Stimulated activated CD8-positive, alpha-beta memory T cell treated with anti-CD3 and anti-CD28 coated beads, Interleukin-7, amount 100 ng/mL, for 1 hour (primary cell): ENCODE measurements at places on chromosomes 5 and 9.

DNA sequence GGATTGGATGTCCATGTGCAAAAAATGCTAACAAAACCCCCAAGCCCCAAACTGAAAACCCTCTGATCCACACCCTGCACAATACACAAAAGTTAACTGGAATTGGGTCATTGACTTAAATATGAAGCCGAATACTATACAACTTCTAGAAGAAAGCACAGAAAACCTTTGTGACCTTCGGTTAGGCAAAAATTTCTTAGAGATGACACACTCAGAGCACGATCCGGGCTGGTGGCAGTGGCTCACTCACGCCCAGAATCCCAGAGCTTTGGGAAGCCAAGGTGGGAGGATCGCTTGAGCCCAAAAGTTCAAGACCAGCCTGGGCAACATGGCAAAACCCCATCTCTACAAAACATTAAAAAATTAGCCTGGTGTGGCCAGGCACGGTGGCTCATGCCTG lies 1.8 kb upstream of the DIPK1B start:
- DNase-seq = no peak

GRCh38 chr9:106972082-106972481 lies 109.1 kb downstream of the ZNF462 start:
- DNase-seq = no peak

GRCh38 chr5:133372293-133372937 lies 239.9 kb downstream of the FSTL4 start:
- no peak for DNase-seq

DNA sequence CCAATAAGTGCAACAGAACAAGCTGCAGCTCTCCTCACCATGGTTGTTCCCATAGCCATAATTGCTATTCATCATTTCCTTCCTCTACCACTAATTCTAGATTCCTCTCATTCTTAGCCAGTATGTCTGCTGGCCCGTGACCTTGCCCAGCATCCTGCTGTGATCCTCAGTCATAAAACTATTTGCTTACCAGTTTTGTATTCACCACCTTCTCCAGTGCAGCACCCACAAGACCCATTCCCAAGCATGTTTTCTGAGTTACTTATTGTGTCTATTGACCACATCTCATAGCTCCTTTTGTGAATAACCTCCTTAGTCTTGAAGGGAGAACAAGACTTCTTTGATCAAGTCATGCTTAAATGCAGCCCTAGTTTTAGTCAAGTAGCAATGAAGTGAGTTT lies 488.0 kb upstream of the CTNND2 start:
- no peak for DNase-seq

- DNase-seq = no peak
These were observed 10.4 kb upstream of the WNK2 start for GRCh38 chr9:93173365-93174051.

DNA sequence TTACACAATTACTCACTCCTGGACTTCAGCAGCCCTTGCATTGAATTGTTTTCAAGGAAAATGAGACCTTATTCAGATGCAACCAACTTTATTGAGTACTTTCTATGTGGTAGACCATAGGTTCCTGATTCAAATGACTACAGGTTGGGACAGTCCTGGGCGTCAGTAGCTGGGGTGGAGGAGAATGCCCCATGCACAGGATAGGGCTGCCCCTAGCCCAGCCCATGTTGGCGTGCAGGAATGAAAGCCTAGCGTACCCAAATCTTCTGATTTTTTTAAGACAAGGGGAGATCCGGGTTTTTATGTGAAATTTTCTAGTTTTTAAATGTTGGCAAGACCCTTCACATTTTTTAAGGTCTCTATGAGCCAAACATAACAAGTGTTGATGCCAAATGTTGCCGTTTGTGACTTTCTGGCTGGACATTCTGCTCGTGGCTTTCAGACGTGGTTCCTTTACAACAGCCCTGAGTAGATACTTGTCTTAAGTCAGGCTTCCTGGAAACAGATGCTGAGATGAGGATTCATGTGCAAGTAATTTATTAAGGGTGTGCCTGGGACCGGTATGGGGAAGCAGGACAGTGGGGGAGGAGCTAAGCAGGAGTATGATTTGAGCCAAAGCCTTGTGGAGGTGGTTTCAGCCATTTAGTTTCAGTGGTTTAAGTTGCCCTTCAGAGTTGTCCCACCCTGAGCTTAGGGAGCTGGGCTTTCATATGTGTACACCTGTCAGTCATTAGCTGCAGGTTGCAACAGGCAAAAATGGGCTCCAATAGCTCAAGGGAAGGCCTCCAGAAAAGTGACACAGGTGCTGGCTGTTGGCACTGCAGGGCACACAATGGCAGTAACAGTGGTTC lies 154.1 kb downstream of the NTRK2 start:
- no peak for DNase-seq

DNA sequence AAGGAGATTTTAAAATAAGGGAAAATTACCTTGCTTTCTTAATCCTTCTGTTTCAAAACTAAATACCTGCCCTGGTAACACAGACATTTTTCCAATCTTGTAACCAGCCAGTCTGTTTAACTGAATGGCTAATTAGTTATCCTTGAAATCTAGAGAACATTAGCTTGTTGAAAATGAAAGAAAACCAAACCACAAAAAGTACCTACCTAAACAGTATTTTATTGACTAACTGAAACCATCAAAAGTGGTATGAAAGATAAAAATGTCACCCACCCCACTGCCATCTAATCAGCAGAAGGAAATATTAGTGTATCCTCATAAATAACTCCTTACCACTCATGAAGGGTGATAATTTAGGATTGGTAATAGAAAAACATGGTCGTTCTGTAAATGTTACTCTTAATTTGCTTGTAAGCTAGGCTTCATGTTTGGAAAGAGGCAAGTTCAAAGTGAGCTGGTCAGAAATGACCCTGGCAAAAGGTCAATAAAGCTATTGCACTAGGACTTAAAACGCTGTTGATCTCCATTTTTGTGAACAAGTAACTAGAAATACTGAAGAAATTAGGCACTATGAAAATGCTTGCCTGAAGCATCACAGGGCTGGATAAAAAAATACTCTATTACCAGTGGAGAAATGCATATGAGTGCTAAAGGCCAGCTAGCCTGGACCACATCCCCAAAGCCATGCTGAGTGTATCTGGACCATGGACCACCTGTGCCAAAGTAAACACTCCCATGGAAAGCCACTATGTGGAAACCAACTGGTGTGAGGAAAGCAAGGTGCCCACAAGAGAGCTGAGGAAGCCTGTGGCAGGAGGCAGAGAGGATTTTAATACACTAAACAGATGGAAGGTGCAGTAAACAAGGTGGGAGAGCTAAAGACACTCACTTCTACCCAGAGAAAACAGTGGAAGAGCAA lies 8.4 kb downstream of the SEMA5A start:
- DNase-seq = no peak

DNA sequence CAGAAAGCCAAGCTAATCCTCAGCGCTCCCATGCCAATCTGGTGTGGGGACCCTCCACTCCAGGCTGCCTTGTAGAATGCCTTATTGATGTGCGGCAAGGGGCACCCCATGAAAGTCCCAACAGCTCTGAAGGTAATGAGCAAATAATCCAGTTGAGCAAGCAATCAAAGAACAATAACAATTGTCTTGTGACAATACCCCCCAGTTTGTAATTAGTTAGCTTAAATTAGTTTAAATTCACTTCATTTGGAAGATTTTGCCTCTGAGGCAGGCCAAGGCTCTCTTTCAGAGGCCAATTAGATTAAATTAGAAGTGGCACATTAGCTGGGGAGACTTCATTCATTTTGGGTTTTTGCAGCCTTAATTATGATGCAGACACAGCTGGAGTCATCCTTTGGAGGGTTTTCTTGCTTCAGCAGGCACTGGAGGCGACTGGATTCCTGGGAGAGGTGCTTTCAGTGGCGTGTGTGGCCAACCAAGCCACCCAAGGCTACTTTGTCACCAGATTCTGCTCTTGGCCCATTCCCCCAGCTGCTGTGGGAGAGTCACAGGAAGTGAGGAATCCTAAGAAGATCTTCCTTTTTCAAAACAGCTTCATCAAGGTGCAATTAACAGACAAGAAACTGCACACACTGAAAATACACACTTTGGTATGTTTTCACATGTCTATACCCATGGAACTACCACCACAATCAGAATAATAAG lies 17.9 kb upstream of the FBP1 start:
- no peak for DNase-seq

GRCh38 chr5:67051164-67051563 lies 145.4 kb downstream of the CD180 start:
- DNase-seq = no peak

GRCh38 chr9:93081931-93082330 lies 14.1 kb upstream of the CARD19 start:
- DNase-seq = no peak

DNA sequence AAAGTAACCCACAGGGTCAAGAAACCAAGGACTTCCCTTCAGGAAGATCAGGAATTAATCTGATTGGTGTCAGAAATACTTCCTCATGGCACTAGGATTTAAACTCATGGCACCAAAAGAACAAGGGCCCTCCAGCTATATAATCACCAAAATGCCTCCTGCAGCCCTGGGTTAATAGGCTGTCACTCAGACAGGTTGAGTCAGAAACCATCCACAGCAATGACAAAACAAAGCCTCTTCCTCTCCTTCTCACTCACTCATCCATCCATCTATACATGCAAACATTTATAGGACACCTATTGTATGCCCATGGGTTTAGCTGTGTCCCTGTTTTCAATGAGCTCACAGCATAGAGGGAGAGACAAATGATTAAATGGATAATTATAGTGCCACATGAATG lies 62.5 kb upstream of the SPOCK1 start:
- no peak for DNase-seq

GRCh38 chr9:37549527-37549926 lies 26.7 kb downstream of the FBXO10 start:
- DNase-seq = no peak

DNA sequence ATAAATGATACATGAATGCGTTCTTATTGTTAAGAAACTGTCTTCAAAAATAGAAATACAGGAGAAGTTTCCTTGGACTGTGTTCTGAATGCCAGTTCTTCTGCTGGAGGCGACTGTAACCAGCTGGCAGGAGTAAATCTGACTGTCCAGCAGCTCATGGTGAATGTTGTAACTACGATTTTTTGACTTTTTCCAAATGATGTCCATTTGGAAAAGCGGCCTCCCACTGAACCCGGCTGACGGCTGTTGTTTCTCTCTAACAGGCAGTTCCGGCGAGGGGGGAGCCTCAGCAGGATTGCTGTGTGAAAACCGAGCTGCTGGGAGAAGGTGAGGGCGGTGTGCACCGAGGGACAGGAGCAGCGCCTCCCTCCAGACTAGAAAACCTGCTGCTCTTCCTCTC lies 91.9 kb downstream of the EHMT1 start:
- no peak for DNase-seq

DNA sequence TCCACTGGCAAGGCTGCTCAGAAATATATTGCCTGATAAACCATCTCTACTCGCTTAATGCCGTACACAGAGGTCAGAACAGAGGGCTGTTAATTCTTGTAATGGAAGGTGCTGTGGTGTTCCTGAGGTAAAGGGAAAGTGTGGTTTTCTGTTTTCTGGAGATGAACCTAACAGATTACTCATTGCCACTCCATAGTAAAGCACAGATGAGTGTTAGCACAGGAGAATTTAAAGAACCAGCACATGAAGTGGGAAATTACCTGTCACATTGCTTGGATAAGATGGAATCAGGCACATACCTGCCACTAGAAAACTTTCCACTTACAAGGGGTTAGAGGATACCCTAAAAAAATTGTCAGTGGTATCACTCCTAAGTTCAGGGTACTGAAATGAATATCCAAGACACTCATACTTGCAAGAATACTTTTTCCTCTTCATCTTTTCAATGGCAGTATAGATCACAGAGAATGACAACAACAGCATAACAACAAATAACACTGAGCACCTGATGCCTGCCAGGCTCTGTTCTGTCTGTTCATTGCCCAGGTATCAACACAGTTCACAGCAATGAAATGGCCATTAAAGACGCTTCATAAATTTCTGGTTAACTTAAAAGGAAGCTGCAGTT lies 152.9 kb upstream of the GNA14 start:
- no peak for DNase-seq

DNA sequence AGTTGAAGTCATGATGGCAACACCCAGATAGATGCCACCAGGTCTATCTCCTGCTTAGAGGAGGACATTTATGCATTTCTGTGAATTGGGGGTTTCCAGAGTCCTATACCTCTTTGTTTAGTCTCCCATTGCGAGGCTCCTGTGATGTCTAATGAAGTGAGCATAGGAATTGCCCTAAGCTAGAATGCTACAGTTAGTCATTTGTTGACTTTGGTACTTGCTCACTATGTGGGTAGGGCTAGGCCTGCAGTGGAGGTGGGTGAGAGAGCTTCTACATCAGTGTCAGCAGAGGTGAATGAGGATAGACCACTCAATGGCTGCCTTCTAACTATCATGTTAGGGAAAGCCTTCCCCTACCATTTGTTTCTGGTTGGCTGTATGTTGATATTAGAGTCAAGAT lies 173.3 kb upstream of the POC5 start:
- DNase-seq = no peak

GRCh38 chr5:117191251-117191650 lies 616.6 kb upstream of the SEMA6A start:
- DNase-seq = no peak

DNA sequence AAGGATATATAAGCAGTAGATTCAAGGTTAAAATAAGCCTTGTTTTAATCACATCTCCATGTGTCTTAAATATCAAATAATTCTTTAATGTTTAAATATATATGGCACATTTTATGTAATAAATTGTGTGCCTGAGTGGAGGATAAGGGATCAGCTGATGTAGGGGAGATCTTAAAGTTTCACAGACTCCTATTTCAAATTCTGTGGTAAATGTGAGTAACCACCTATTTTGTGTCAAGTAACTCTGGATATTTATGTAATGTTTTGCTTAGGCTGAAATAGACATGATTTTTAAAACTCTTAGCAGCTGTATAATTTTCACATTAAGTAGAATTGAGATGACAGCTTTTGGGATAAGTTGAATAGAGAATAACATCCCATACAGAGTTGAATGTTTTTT lies 41.3 kb upstream of the ITGA2 start:
- no peak for DNase-seq

GRCh38 chr9:97853056-97853843 lies at the start of gene FOXE1:
TSS of gene FOXE1 (plus strand) at chr9:97853226. CDS start at chr9:97853915, 689 bp downstream.
- DNase-seq = no peak

DNA sequence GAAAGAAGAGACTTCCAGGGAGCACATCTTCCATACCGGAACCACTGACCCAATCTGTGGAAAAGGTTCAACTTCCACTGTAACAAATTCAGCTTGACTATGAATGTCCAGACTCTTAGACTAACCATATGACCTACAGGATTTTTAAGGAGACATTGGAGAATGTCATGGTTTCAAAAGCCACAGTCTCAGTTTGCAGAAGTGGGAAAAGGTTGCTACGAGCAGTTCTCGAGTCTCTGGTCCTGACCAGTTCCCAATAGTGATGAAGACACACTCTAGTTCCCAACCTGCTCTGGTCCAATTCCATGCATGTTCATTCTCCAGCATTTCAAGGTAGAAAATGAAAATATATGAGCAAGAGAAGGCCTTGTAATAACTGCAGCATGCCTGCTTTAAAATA lies 158.0 kb downstream of the MAPKAP1 start:
- DNase-seq = no peak
